ENCODE measurements at places on chromosomes 11 and 22.

- no peak for DNase-seq
These were observed 144.6 kb upstream of the RASSF10 start for GRCh38 chr11:12864316-12865156.

- DNase-seq = no peak
These were observed 61.9 kb upstream of the RDX start for GRCh38 chr11:110358336-110358735.

GRCh38 chr11:16815047-16815767 is 76.8 kb downstream of the C11orf58 start:
- DNase-seq = no peak

- no peak for DNase-seq
These were observed 129.0 kb upstream of the PARVA start for GRCh38 chr11:12248330-12248729.

DNA sequence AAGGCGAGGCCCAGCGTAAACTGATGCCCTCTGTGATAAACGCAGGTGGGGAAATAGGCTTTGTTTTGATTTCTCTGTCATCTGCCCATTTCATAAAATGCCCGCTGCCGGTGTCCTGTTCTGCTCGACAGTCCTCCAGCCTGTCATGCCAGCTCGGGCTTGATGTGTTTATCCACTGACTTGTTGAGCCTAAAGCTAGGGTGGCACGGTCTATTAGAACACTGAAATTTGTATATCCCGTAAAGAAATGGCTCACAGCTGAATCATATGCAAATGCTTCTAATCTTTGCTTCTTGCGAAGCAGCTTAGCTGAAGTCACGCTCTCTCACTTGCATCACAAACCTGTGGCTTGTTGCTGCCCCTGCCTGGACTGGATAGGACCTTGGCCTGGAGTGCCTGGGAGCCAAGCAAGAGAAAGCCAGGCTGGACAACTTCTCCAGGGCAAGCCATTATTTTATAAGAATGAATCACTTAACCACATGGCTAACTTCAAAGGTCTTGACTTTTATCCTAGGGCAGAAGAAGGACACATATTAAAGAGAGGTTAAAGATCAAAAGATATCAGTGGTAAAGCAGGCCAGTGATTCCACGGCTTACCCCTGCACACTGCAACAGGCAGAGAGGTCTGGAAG is 33.1 kb downstream of the EHF start:
- no peak for DNase-seq

DNA sequence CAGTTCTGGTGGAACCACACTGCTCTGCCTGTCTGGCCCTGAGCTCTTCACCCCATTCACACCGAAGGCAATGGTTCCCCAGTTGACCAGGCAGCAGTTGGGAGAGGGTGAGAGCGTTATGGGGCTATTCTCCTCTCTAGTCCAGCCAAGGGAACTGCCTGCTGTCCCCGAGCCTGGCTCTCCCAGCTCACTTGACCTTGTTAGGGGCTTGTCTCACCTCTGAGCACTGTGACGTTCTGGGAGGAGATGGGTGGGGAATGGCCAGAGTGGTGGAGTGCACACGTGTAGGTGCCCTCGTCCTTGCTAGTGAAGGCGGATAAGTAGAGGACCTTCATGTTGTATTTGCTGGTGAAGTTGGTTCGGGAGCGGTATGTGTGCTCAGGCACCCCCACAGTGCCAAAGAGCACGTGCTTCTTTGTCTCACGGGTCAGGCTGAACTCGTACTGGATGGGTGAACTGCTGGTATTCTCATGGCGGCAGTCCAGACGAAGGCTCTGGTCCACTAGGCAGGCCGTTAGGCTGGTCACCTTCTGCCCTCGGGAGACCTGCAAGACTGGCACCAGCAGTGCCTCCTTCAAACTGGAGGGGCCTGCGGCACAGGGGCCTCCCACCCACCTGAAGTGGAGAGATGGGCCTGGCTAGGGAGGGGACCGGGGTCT is 3.0 kb downstream of the THY1 start:
- DNase-seq = no peak

DNA sequence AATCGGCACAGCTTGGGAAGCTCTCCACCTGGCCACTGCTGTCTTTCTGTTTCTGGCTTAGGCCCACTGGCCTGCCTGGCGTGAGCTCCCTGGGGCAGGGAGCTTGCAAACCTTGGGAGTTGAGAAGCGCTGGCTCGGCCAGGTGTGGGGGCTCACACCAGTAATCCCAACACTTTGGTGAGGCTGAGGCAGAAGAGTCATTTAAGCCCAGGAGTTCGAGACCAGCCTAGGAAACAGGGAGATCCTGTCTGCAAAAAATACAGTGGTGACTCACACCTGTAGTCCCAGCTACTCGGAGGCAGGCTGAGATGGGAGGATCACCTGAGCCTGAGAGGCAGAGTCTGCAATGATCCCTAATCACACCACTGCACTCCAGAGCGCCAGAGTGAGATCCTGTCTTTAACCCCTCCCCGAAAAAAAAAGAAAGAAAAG is 4.0 kb downstream of the AP5B1 start:
- DNase-seq = no peak

GRCh38 chr11:35089666-35090065 is 49.3 kb upstream of the CD44 start:
- no peak for DNase-seq

DNA sequence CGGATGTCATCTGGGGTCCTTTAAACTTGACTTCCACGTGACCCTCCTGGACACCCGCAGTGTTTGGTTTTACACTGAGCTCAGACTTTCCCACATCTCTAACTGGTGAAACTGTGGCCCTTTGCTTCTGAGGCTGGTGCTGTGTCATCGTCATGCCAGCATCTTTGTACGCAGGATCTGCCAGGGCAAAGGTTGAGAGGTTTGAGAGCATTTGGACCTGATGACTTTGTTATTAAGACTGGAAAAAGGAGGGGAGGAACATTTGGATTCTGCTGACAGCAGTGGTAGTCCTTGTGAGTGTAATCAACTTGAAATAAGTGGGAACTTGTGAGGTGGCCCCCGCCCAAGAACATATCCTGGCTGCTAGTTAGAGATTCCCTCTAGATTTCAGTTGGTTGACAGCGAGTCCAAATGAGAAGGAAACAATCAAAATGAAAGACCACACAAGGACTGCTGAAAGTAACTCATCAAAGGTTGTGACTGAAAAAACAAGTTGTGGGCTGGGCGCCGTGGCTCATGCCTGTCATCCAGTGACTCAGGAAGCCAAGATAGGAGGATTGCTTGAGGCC is 102.5 kb downstream of the KIAA1671 start:
- no peak for DNase-seq

GRCh38 chr11:34566736-34567135 is 53.1 kb upstream of the ELF5 start:
- no peak for DNase-seq

- no peak for DNase-seq
These were observed 58.1 kb downstream of the CACNA1I start for GRCh38 chr22:39628563-39629080.

DNA sequence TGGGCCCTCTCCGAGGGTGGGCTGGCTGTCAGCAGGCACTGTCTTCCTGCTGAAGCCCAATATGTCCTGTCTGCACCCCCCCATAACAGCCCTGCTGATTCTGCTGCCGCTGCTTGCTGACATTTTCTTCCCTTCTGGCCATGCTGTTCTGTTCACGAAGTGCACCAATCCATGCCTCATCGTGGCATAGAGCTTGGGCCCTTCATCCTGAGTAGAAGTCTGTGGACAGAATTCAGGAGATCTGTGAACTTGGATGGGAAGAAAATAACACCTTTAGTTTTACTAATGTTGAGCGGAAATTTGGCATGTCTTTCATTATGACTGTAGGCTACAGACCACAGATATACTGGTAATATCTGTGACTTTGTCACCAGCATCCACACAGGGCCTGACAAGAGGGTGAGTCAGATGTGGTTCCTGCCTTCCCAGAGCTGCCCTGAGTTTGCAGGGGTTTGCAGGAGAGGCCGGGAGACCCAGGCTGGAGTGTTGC is 14.1 kb upstream of the KIAA0930 start:
- DNase-seq = no peak

DNA sequence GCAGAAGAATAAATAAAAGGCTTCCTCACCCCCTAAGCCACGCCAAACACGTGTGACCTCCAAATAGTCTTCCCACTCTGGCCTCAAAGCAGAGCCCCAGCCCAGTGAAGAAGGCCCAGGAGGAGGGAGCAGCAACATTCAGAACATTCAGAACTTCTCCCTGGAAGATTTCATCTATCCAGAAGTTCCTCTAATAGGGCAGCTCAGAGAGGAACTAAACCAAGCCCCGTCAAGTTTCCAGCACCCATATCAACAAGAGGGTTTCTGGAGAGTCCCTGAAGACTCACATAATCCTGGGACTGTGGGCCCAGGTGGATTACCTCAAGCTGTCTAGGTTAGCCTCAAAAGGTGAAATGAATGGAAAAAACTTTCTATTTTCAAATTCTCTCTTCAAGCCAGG is 39.4 kb downstream of the PC start:
- no peak for DNase-seq

DNA sequence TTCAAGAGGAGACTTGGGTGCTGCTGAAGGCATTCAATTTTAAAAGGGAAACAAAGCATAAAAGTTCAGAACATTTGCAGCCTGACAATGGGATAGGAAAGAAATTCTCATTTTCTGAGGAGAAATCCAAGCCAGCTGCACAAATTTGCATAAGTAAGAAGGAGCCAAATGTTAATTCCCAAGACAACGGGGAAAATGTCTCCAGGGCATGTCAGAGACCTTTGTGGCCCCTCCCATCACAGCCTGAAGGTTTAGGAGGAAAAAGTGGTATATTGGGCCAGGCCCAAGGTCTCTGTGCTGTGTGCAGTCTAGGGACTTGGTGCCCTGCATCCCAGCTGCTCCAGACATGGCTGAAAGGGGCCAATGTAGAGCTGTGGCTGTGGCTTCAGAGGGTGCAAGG is 12.7 kb upstream of the OR51F1 start:
- DNase-seq = no peak

DNA sequence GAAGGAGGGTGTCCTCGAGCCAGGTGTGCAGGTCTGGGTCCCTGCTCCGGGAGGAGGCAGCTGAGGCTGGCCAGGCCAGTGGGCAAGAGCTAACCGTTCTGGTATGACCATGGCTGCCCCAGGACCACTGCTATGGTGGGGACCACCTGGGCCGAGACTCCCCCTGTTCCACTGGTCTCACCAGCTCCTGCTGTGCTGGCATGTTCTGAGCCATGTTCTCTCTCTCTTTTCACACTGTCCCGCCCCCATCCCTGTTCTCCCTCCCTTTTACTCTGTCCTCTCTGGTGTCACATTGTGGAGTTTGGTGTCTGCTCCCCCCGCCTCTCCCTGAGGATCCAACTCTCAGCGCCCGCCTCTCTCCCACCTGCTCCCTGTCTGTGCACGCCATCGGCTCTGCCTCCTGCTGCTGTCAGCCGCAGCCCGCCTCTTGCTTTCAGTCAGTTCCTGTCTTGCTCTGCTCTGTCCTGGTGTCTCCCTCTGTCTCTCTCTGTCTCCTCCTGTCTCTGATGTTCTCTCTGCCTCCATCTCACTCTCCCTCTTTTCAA is 66.4 kb downstream of the LRRC32 start:
- DNase-seq = no peak

DNA sequence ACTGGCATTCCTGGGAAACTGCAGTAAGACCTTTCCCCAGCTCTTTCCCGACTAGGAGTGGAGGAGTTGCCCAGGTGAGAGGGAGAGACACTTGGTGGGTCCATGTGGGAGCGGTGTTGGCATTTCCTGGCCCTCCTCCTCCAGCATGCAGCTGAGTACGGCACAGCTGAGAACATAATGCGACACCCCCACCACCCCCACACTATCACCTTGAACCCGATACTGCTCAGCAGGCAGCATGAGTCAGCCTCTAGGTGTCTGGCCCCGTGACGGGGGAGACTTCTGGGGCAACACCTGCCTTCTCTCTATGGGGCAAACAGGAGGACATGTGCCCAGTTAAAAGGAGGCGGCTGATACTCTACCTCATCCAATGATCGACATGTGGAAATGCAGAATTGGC is 64.4 kb downstream of the PKNOX2 start:
- no peak for DNase-seq

DNA sequence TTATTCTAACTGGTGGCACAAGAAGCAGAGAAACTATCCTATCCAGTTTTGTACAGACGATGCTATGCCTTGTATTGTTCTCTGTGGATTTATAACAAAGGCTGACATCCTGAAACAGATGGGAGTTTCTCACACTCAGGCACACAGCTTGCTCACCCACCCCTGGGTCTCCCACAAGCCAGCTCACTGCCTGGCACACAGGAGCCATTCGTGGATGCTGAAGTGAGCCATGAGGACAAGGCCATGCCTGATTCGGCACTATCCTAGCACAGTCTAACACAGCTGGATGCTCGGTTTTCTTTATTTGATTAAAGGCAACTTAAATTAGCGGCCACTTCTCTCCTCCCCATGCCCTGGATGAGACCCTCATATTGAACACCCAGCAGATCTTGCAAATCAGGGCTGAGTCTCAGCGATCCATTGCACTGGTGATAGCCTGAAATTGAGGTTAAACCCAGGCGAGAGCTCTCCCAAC is 25.7 kb upstream of the TMPRSS4 start:
- DNase-seq = no peak

- no peak for DNase-seq
These were observed 71.9 kb upstream of the C11orf87 start for GRCh38 chr11:109350091-109350490.

DNA sequence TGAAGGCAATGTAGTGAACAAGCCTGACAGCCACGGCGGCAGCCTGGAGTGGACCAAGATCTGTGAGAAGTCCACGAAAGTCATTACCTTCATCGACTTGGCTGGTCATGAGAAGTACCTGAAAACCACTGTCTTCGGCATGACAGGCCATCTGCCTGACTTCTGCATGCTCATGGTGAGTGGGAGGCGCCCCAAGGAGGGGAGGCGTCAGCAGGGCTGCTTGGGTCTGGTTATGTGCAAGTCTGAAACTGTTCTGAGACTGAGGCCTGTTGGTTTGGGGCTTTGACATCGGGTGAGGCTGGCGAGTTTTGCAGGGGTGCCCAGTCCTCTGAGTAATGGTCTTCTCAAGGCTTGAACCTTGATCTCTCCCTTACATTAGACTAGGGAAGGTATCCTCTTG is 11.1 kb downstream of the GTPBP1 start:
- no peak for DNase-seq

GRCh38 chr11:34508524-34508923 is 5.1 kb downstream of the ELF5 start:
- no peak for DNase-seq

DNA sequence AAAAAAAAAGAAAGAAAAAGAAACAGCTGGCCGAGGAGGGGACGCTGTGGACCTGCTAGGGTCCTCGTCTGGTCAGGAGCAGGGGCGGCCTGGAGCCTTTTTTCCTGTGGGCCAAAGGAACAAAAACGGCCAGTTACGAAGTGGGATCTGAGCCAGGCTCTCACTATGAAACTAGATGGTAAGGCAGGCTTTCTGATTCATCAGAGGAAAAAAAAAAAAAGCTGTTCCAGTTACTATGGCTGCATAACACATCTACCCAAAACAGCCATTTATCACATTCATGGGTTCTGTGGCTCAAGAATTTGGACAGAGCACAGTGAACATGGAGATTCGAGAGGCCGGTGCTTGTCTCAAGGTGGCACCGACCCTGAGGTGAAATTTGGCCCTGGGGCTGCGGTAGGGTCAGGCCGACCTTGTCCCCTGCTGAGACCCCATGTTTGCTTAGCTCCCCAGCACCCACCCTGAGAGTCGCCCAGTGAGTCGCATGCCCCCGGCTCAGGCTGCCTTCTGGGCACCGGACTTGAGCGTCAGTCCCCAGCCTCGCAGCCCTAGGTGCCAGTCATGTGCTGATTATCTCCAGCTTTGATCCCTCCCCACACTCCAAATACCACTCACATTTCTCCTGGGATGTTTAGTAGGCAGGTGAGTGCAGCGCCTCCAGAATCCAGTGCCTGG is 34.2 kb downstream of the MRGPRD start:
- DNase-seq = no peak
